Liver (tissue), 10 donors: ENCODE measurements at places on chromosomes 11 and 22.
A peak's percentile ranks its signal among the peaks of the same experiment; 100 is the strongest.

- DNase-seq = no peak
Observed at GRCh38 chr11:63896071-63896470, 20.9 kb downstream of the RCOR2 start.

DNA sequence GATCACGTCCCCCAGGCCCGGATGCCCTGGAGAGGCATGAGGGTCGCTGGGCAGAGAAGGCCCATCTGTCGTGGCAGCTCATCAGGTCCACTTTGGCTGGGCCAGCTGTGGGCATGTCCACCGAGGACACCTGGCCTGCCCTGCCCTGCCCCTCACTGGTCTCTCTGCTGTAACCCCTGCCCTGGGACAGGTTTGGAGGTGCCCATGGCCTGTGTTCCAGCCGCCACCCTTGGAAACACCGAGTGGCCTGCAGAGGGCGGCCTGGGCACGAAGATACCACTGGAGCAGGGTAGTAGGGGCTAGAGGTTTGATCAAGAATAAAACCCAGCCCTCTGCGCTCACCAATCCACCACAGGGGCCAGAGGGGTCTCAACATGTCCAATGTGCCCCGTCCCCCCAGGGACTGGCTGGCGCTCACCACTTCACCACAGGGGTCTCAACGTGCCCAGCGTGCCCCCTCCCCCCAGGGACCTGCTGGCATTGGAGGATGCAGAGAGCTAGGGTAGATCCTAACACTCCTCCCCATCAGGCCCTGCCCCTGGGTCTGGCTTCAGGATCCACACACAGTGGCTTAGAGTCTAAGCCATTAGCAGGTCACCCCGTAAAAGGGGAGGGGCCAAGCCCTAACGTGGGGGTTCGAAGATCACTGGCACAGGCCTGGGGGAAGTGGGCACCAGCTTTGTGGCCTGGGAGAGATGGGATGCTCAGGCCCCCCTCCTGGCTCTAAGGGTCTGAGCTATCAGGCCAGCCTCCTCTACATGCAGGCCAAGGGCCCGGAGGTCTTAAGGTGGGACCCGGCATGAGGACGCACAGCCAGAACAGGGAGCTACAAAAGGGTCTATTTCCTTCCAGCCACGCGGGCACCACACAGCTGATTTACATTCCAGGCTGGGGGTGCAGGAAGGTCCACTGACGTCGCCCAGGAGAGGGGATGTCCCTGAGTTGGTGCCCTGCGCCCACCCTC lies 1.3 kb upstream of the HDAC10 start:
- DNase-seq = peak; percentile 61

DNA sequence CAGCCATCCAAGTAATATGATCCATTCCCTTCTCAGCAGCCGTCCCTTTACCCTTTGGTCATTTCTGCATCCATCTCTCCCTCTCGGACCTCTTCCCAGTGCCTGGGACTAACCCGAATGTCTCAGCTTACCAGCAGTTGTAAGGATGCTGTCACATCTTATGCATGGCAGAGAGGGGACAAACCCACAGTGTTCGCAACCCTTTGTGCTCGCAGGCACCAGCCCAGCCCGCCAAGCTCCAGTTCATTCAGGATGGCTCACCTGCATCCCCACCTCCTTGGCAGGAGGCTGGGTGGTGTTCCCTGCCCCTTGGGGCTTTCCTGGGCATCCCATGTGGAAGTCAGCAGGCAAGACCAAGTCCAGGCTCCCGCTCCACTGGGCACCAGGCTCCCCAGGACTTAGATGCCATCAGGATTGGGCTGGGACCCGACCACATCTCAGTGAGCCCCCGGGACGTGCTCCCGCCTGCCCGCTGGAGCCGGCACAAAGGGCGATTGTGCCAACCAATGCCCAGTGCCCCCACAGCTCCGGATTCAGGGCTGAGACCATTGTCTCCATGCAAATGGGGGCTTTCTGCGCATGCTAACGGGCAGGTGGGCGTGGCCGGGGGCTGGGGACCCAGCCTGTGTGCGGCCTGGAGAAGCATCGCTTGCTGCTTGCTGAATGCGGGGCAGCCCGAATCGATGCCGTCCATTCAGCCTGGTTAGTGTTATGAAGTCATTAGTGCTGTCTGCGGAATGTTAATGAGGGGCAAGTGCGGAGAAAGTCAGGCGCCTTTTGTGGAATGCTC lies 108.6 kb downstream of the KCNQ1OT1 start:
- no peak for DNase-seq

DNA sequence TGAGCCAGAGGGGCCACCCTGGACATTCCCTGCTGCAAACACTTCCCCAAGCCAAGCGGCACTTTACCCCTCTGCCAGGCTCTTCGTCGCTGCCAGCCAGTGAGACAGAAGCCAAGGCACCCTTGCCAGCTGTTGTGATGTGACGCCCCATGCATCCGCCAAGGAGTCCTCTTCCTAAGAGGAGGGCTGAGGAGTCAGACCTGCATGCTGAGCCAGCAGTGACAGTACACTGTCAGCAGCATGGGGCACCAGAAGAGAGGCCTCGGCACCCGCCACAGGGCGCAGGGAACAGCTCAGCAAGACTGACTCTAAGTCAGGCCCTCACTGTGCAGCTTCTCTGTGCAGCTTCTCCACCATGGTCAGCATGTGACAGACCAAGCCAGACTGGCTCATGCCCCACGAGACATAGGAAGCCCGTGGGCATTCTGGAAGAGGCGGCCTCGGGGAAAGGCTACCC lies 26.4 kb downstream of the VPS37C start:
- no peak for DNase-seq

GRCh38 chr11:122155765-122156527 lies 39.9 kb upstream of the BLID start:
- no peak for DNase-seq

- no peak for DNase-seq
Observed at GRCh38 chr11:110797453-110797852, 85.2 kb upstream of the ARHGAP20 start.
